Hindlimb muscle (tissue), 1 donor: ENCODE measurements at places on chromosomes 3 and 15. TPM values are rescaled to one million over a fixed set of nuclear protein-coding genes. Genes with fewer than 3 reads are reported as not detected.

DNA sequence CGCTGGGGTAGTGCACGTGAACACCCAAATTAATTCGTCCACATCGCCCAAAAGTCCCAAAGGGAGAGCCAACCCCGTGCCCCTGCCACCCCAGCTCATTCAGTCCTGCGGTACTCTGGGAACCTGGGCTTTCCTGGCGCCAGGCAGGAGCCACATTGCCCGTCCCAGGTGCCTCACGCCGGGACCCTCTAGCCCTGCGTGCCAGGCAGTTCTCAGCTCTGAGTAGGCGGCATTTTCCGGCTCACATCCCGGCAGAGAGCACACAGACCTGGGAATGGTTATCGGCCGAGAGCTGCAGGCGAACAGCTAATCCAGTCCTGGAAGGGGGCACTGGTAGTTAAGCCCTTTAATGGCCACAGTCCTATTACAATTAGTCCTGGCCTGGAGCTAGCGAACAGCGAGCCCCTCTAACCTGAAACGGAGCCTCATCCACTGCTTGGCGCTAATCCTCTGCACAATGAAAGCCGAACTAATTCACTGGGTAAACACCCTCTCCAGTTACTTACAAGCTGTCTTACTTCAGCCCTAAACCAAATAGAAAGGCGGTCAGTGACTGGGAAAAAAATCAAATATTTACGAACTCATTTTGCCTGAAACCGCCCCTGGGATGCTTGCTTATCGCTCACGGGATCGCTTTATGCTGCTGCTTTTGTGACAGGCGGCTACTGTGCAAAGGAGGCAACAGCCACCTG, 254.6 kb upstream of the SOX14 start:
- DNase-seq, result peak; percentile 2

DNA sequence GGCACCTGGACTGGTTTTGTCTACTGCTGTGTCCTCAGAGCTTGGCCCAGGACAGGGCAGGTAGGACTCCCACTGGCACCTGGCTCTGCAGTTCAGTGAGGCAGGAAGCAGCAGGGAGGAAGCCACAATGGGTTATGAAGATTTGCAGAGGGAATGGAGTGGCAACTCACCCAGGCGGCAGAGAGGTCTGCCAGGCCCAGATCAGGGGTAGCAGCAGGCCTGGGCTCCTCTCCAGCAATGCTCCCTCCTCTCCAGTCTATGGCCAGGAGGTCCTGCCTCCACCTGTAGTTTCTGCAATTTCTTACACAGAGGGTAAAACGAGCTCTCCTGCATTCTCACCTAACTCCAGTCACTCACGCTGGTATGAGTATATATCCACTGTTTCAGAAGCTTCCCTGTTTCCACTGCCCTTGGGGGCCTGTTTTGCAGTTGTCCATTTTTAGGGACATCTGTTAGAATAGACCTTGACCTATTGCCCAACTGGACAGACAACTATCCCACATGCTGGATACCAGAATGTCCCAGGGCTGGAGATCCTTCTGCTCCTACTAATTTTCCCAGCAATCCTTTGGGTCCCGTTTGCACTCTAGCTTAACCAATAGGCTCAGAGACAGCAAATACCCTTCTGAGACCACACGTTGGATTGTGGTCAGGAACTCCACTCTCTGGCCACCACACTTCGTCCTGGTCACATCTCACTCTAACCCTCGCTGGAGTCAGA, 35.2 kb downstream of the HMCES start:
- DNase-seq, result no peak

DNA sequence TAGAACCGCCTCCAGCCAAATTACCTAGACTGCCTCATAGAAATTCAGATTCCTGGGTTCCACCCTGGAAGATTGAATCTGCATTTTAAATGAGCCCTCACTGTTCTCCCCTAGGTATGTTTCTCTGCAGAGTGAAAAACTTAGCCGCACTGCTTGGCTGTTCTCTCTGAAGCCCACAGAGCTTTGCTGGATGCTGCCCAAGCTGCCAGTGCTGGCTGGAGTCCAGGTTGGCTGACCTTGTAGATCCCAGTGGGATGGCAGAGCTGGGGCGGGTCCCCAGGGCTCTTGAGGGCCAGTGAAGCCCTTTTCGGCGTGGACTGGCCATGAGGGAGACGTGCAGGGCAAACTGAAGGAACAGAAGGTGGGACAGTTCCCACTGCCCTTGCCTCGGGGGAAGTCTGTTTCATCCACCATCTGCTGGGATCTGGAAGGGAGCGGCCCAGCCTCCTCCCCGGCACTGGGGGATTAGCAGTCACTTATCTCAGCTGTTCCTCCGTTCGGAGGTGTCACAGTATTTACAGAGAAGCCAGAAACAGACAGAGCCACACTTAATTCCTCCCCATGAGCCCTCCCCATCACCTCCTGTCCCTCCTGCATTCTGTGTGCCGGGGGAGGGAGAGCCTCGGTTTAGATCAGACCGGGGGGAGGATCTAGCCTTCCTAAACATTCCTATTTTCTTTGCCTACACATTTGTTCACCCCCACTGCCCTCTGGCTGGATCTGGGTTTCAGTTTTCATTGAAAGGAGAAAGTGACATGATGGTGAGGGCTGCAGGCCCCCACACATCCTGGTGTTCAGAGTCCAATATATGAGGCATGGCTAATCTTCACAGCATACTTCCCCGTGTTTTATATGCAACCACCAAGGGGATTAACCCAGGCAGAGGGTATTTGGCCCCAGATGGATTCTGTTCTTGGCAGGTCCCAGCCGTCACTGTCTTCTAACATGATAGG, 4.1 kb upstream of the ACTC1 start:
- peak; percentile 21 for DNase-seq

GRCh38 chr3:17030438-17030837, 145.7 kb downstream of the PLCL2 start:
- DNase-seq, result no peak

- DNase-seq, result no peak
These were observed 2.3 kb downstream of the LRRC28 start for GRCh38 chr15:99253381-99254090.

DNA sequence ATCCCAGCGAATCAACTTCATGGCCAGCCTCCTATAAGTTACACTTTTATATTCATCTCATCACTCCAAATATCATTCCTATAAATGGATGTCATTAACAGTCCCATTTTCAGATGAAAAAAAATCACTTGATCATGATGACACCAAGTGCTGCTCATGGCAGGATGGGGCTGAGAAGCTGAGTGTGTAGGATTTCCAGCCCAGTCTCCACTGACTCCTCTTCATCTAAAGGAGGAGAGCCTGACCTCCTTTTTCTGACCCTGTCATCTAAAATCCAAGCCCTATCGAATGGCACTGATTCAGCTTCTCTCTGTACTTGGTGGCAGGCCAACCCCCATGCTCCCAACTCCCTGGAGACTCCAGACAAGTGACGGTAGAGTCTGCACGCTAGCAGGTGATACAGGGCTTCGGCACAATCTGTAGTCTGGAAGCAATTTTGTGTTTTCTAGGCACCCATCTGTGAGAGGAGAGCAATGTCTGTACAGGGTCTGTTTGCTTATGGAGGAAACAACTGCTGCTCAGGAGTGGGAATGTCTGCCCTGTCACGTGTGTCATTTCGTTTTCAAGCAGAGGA, 103.2 kb downstream of the EPHB1 start:
- no peak for DNase-seq

DNA sequence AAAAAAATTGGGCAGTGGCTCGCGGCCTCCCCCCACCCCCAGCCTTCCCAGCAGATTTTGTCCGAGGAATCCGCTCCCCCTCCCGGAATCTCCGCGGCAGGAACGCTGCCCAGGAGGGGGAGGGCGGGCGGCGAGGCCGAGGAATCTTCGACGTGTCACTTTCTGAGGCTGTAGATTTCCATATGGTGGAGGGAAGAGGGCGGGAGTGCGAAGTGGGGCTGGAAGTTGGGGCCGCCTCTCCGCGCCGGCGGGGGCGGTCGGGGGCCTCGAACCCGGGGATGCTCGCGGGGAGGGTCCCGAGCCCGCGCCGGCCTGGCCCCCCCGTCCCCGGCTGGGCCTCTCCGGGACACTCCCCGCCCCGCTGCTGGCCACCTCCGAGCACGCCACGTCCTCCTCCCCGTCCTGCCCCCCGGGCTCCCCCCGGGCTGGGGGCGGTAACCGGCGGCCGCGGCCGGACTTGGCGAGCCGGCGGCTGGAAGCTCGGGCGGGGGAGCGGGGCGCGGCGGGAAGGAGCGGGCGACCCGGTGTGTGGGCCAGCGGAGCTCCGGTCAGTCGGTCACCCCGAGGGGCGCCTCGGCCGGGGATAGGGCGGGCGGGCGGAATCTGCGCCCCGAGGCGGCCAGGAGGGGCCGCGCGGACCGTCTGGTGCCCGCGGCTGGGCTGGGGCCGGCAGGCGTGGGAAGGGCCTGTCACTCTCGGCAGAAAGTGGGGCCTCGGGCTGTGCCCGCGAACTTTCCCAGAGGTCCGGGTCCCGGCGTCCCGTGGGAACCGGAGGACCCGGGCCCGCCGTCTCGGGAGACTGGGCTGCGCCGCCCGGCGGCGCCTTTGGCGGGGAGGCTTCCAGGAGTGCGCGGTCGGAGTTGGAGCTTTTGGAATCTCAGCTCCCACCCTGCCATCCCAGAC, 951 bp downstream of the FNDC3B start:
- DNase-seq, result peak; percentile 90

DNA sequence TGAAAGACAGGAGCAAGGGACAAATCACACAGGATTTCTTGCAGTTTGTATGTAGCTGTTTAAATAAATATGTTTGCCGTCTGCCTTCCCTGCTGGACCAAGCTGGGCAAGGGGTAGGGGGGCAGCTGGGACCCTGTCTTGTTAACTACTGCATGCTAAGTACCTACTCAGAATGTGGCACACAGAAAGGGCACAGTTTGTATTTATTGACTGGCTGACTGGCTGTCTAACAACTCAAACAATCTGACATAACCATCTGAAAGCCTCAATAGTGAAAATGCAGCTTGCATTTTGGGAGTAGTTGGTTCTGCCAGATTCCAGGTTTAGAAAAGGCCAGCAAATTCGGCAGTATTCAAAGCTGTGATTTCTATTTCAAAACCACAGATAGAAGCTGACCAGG, 16.6 kb upstream of the MAGI1 start:
- no peak for DNase-seq

DNA sequence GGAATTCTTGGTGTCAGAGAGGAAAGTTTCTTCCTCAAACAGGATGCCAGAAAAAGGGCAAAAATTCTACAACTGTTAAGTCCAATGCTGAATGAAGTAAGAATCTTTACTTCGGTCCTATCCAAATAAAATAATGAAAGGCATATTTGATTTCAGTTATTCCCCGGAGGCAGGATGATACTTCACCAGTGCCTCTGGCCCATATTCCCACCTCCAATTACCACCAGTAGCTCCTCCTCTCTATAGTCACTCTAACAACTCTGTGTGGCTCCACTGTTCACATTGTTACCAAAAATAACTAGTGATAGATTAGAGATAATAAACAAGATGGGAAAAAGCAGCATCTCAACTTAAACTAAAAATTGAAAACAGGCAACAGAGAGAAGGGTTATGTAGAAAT, 20.7 kb downstream of the MAP1A start:
- DNase-seq, result no peak

DNA sequence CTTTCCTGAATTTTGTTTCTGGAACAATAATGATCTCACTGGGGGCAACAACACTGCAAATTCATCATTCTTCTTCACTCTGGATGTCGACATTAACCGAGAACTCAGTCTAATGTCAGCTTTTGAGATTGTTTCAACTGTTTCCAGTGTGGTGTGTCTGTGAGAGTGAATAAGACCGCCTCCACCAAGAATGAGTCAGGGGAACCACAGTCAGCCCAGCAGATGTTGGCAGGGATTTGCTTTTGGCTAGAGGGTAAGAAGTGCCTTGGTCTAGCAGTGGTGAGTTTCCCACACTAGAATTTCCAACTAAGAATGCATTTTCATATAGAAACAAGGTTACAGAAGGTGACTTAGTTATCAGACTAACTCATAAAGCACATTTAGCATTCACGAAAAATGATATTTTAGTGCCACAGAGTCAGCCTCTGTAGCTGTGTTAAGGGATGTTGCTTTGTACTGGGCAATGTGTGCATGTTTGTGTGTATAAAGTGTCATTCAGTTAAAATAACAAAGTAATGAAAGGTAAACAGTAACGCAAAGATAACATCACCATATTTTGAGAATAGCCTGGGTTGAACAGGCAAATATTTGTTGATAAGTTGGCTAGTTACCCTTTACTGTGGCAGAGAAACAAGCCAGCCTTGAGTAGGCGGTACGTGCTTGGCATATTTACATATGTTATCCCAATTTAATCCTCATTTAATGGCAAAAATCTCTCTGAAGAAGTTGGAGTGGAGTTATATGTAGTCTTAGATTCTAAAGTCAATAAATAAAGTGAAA, 33.8 kb downstream of the DRD3 start:
- no peak for DNase-seq

- DNase-seq, result no peak
These were observed 12.5 kb upstream of the RPP14 start for GRCh38 chr3:58293516-58293915.

- DNase-seq, result peak; percentile 62
These were observed 36.2 kb upstream of the CLRN1 start for GRCh38 chr3:151008699-151009098.

DNA sequence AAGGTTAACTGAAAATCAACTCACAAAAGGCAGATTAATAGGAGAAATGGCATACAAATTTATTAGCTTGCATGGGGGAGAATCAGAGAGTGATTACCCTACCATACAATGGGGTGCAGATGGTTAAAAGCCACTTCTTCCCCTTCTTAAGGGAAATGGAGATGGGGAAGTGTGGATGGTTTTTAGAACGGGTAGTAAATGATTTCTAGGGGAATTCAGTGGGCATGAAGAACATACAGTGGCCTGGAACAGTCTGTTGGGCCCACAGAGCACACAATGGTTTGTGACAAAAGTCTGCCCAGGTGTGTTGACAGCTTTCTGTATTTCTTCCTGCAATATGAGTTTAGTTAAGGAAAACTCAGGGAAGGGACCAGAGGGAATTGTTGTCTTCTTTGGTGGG, 61.0 kb downstream of the C3orf80 start:
- no peak for DNase-seq

GRCh38 chr3:133294253-133294652, 105.6 kb upstream of the BFSP2 start:
- no peak for DNase-seq

Gene C3orf85
- not detected for polyA plus RNA-seq

Gene CPB1
- polyA plus RNA-seq, result 0.90 TPM

Gene ALDH1L1
- polyA plus RNA-seq, result 0.70 TPM

Gene ATP2B2
- polyA plus RNA-seq, result 7.1 TPM

Gene GOLGA8T
- not detected for polyA plus RNA-seq

Gene SLC51B
- polyA plus RNA-seq, result 2.4 TPM

Gene UBA7
- 20.5 TPM for polyA plus RNA-seq

Gene CTXN2
- polyA plus RNA-seq, result not detected

Gene CFAP100
- 0.58 TPM for polyA plus RNA-seq

Gene ESYT3
- 15.9 TPM for polyA plus RNA-seq
